ENCODE measurements at places on chromosomes 3 and 15. TPM values are rescaled to one million over a fixed set of nuclear protein-coding genes. Genes with fewer than 3 reads are reported as not detected.
A peak's percentile ranks its signal among the peaks of the same experiment; 100 is the strongest.

- DNase-seq = no peak
- no peaks in the 10 kb centered on the region for H3K27me3 ChIP-seq
- H3K36me3 ChIP-seq = no peaks in the 10 kb centered on the region
- H3K27ac ChIP-seq = no peak overlapping the region
- no peak overlapping the region for H3K4me3 ChIP-seq
- peaks cover 6% of the 10 kb centered on the region for H3K4me1 ChIP-seq
These were observed 436.0 kb upstream of the TPM1 start for GRCh38 chr15:62606376-62607113.

DNA sequence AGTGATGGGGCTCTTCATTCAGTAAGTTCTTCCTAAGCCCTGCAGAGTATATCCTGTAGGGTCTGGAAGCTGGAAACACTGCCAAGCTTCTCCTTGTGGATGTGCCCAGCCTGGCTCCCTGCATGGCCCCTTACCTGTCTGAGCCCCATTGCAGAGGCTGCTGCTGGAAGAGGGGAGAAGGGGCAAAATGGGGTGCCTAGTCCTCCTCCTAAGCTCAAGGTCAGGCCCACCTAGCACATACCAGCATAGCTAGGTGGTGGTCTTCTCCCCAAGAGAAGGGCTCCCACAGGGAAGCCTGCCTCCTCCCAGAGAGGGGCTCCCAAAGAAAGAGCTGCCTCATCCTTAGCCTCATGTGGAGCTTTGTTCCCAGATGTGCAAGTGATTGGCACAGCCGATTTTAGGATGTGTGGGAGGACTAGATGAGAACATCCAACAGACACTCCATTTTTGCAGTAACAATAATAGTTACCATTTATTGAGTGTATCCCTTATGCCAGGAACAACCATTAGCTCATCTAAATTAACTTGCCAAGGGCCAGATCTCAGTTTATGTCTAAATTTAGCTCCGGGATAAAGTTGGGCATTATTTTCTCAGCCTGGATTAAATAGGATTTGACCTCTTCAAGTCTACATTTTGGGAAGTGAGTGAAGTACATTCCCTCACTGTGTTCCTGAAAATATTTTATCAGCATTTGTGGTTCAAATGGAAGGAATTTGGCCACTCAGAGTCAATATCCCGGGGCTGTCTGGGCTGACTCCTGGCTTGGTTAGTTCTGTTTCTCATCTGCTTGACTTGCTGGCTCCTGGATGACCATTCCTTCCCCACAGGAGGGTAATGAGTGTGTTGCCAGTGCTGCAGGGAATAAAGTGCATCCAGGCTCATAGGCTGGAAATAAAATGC is 291.1 kb upstream of the ROPN1 start:
- H3K27ac ChIP-seq = no peak overlapping the region
- no peak for DNase-seq
- no peaks in the 10 kb centered on the region for H3K27me3 ChIP-seq
- no peaks in the 10 kb centered on the region for H3K36me3 ChIP-seq
- no peaks in the 10 kb centered on the region for H3K4me1 ChIP-seq
- H3K4me3 ChIP-seq = no peak overlapping the region

DNA sequence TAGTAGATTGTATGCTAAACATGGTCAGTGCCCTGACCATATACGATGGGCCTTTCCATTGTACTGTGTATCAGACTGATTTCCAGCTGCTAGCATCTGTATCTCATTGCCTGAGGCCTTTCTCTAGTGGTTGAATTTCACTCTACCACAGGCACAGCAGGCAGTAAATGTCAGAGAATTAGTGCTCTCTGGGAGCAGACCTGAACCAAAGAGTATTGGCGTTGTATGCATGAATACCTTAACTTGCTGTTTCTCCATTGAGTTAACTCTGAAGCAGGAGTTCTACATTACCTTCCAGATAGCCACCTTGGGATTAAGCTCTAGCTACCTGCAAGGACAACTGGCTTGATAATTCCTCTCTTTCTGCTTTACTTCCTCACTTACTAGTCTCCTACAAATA is 439.2 kb upstream of the EPHA3 start:
- no peaks in the 10 kb centered on the region for H3K27me3 ChIP-seq
- no peaks in the 10 kb centered on the region for H3K4me1 ChIP-seq
- DNase-seq = no peak
- no peak overlapping the region for H3K4me3 ChIP-seq

Gene TRIM42
- not detected for total RNA-seq

GRCh38 chr3:71672340-71672739 is 52.9 kb downstream of the EIF4E3 start:
- H3K4me1 ChIP-seq = no peaks in the 10 kb centered on the region
- H3K27me3 ChIP-seq = no peaks in the 10 kb centered on the region
- DNase-seq = no peak
- no peak overlapping the region for H3K4me3 ChIP-seq
- H3K27ac ChIP-seq = no peak overlapping the region
- no peaks in the 10 kb centered on the region for H3K36me3 ChIP-seq

DNA sequence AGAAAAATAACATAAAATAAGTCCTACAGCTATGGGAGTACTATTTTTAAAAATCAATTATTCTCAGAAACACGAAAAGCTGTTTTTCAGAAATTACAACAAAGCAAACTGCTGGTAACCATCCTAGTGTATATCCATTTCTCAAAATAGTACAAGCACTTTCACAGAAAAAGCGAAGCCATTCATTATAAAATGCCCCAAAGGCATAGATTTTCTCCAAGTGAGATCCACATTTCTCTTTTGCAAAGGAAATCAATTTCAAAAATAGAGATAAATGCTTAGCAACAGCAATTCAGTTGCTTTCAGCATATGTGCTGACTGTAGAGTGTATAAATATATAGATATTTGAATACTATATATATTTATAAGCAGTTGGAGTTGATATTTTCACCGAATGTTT is 1266.3 kb downstream of the SI start:
- H3K27me3 ChIP-seq = no peaks in the 10 kb centered on the region
- no peaks in the 10 kb centered on the region for H3K36me3 ChIP-seq
- DNase-seq = no peak
- no peak overlapping the region for H3K4me3 ChIP-seq

DNA sequence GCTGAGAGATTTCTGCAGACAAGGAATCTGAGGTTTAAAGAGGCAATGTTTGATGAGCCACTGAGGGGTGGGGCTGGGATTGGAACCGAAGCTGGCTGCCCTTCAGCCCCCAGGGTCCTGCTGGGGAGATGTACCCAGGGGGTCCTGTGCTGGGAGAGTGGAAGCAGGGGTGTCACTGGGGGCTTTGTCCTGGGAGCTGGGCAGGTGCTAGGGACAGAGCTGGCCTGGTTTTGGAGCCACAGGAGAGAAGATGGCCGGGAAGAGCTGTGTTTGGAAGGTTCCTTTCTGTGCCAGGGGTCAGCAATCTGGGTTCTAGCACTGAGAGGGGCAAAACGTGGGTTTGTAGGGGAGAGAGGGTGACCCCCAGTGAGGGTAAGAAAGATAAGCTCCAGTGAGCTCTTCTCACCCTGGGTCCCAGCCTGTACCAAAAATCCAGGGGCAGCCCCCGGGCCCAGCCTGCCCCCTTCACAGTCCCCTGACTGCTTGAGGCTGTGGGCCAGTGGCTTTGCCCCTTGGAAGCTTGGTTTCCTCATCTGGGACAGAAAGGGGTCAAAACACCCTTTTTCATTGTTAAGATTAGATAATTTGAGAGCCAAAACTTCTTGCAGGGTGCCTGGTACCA is 69.6 kb downstream of the SMAD3 start:
- no peaks in the 10 kb centered on the region for H3K36me3 ChIP-seq
- H3K4me3 ChIP-seq = no peak overlapping the region
- DNase-seq = peak; percentile 31
- no peaks in the 10 kb centered on the region for H3K27me3 ChIP-seq
- peaks cover 20% of the 10 kb centered on the region for H3K4me1 ChIP-seq

DNA sequence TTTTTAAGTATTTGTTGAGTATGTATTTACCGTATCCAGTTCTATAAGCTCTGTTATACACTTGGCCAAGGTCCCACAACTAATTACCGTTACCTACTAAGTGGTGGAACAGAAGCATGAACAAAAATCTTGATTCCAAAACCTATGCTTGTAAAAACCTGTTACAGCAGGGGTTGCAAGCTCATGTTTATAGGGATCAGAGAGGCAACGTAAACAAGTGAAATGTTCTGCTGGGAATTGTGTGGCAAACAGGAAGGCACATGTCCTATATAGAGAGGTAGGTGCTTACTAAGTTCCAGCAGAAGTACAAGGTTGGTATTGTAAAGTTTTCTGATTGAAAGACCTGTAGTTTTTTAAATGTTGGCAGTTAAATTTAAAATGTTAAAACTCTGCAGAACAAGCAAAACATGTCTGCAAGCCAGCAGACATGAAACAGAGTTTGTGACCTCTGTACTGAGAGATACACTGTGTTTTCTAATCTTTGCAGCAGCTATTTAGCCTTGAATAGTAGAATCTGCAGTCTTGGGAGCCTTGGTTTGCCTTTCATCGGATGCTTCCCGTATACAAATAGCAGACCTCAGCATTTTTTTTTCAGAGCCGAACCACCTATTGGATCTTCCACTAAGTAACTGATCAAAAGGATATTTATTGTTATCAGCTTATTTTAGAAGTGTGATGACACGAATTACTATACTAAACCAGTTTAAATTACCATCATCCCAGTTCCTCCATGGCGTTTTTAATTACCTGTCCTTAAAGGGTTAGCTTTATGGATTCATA is 11.4 kb downstream of the IREB2 start:
- no peaks in the 10 kb centered on the region for H3K4me1 ChIP-seq
- DNase-seq = no peak
- no peak overlapping the region for H3K4me3 ChIP-seq
- H3K27me3 ChIP-seq = no peaks in the 10 kb centered on the region
- H3K36me3 ChIP-seq = no peaks in the 10 kb centered on the region

GRCh38 chr15:85492406-85492805 is 112.0 kb downstream of the AKAP13 start:
- no peak overlapping the region for H3K4me3 ChIP-seq
- H3K36me3 ChIP-seq = no peaks in the 10 kb centered on the region
- H3K4me1 ChIP-seq = no peaks in the 10 kb centered on the region
- DNase-seq = no peak

DNA sequence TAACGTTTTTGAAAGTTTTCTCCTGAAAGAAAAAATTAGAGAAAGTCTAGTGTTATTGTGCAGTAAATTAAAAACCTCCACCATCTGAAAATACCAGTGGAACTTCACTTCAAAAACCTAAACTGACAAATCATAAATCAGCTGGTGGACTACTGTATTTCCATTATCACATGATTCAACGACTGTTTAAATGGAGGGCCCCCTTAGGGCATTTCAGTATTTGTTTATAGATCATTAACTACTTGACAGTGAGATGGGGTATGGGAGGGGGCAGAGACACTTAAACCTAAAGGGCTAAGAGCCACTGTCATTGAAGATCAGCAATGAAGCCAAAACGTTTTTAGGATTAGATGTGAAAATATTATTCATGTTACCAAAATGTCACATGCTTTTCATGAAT is 8.8 kb upstream of the C15orf61 start:
- DNase-seq = no peak
- H3K36me3 ChIP-seq = no peaks in the 10 kb centered on the region
- H3K27me3 ChIP-seq = no peaks in the 10 kb centered on the region
- no peak overlapping the region for H3K4me3 ChIP-seq
- no peak overlapping the region for H3K27ac ChIP-seq

DNA sequence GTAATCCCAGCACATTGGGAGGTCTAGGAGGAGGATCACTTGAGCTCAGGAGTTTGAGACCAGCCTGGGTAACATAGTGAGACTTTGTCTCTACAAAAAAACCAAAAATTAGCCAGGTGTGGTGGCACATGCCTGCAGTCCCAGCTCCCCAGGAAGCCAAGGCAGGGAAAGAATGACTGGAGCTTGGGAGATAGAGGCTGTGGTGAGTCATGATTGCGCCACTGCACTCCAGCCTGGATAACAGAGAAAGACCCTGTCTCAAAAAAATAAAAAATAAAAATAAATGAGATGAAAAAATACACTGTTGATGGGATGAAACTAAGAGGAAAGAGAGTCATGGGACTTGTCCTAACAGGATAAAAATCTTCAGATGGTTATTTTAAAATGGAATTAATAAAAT is 137.6 kb downstream of the IMPG2 start:
- H3K4me3 ChIP-seq = no peak overlapping the region
- H3K36me3 ChIP-seq = no peaks in the 10 kb centered on the region
- no peaks in the 10 kb centered on the region for H3K27me3 ChIP-seq
- no peaks in the 10 kb centered on the region for H3K4me1 ChIP-seq
- DNase-seq = no peak

DNA sequence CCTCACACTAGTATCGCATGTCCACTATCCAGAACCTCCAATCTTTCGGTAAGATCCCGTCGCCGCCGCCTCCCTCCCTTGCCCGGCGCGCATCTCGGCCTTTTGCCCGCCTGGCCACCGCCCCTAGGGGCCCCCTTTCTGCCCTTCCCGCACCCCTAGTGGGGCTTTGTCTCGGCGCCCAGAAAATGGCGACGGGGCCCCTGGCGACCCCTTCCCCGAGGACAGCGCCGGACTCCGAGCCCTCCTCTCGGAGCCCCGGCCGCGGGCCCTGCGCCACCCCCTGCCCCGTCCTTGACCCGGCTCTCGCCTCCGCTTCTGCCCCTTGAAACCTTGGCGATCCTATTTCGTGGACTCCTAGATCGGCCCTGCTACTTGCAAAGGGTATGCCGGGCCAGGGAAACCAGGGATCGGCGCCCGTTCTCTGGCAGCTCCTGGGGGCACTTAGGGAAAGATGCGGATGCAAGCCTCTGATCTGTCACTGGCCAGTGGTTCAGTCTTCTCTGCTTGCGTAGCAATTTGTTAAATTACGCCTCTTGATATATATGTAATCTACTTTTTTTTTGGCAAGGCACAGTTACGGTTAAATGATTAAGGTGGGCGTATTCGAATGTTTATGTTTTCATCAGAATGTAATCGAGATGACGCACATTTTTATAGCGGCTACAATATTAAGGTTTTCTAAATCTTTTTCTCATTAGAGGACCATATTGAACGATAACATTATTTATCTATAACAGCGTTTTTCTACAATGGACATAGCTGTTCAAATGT is 603 bp downstream of the EIF1B start:
- DNase-seq = peak; percentile 59
- no peaks in the 10 kb centered on the region for H3K36me3 ChIP-seq
- peaks cover 9% of the 10 kb centered on the region for H3K4me1 ChIP-seq

DNA sequence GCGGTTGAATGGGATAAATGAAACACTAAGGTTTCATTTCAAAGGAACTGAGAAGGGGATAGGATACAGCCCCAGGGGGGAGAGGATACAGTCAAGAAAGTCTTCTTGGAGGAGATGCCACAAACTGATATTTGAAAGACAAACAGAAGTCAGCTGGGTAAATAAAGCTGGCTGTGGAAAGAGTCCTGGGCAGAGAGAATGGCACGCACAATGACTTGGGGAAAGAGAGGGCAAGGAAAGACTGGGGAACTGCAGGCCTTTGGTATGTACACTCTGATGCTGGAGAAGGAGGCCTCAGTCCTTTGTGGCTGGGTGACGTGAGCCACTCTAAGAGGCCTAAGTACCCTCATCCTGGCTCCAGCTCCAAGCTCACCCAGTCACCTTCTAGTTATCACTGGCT is 45.2 kb upstream of the LMCD1 start:
- H3K27ac ChIP-seq = no peak overlapping the region
- no peak overlapping the region for H3K4me3 ChIP-seq
- H3K36me3 ChIP-seq = no peaks in the 10 kb centered on the region
- no peaks in the 10 kb centered on the region for H3K4me1 ChIP-seq
- no peak for DNase-seq
